ENCODE measurements at places on chromosomes 1 and 21. TPM values are rescaled to one million over a fixed set of nuclear protein-coding genes. Genes with fewer than 3 reads are reported as not detected.

GRCh38 chr1:9657521-9658032 lies 6.0 kb downstream of the PIK3CD start:
- no peak for DNase-seq

DNA sequence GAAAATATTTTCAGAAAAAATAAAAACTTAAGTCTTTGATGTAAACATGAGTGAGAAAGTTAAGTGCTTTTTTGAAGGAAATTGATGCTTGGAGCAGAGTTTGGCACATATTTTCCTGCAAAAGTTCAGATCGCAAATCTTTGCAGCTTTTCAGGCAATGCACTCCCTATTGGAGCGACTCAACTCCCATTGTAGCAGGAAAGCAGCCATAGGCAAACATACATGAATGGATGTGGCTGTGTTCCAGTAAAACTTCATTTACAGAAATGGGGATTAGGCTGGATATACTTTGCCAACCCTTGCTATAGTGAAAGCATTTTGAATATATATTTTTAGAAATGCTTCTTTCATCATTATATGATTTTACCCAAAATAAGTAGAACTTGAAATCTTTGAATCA lies 8.1 kb downstream of the AGL start:
- no peak for DNase-seq

- no peak for DNase-seq
These were observed 37.9 kb downstream of the PIK3R3 start for GRCh38 chr1:46094471-46095005.

- no peak for DNase-seq
These were observed 25.3 kb downstream of the GPR3 start for GRCh38 chr1:27417713-27418112.

GRCh38 chr1:204069887-204070286 lies 3.0 kb upstream of the SOX13 start:
- no peak for DNase-seq

DNA sequence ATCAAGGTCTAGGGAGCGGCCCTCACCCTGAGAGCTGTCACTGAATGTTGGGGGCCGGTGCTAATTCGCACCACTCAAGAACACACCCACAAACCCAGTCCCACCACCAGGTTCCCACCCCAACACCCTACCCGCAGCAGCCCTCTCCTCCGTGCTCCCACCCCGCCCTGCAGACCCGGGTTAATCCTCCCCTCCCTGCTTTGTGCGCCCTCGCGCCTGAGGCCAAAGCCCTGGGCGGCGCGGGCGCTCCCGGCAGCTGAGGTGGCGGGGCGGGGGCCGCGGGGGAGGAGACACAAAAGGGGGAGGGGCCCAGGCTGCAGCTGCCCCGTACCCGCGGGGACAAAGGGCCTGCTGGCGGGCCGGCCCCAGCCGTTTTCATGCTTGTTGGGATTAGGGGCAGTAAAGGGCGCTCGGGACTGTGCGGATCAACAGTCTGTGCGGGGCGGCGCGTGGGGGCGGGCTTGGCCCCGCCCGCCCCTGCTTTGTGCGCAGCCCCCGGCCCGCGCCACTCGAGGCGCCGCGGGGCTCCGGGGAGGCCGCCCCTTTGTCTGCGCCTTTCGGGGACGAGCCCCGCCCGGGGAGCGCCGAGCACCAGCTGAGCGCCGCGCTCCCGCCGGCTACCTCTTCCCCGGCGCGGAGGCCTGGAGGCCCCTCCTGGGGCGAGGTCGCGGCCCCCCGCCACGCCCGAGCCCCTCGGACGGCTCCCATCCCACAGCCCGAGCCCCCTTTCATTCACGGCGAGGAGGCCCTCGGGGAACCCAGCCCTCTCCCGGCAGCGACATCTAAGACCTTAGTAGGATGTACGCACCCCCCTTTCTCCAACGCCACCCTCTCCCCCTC lies 10.9 kb downstream of the C1orf216 start:
- no peak for DNase-seq

DNA sequence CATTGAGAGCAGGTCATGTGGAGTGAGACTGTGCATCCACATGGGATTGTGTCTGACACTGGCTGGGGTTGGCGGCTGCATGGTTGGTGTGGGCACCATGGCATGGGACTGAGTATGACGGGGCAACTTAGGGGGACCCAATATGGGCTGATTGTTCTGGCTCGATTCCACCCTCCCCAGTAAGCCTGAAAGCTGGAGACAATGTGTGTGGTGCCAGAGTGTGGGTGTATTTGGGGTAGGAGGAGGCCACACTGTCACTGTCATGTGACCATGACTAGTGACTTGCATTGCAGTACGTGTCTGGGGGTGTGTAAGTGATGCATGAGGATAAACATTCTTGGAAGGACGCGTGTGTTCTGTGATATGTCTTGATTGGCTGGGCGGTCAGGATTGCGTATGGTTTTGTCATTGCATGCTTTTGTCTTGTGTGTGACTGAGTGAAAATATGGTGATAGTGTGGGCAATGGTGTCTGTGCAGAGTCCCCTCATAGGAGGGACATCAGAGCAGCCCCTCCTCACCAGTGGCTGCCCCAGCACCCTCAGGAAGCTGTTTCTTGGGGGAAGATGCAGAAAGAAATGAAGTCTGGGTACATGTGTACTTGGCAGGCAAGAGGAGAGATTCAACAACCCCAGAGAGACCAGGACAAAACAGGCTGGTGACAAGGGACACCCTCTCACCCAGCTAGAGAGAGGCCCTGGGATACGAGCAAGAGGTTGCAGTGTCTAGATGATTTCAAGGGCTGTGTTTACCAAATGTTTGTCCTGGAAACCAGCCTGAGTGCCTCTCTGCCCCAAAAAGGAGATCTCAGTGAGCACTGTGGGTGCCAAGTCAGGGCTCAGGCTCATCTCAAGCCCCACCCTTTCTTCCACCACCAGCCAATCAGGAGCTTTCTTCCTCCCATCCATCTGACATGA lies 36.3 kb downstream of the SDC3 start:
- no peak for DNase-seq

GRCh38 chr21:19148056-19148455 lies 744.5 kb upstream of the TMPRSS15 start:
- DNase-seq, result no peak

GRCh38 chr1:112614460-112615065 lies 4.4 kb downstream of the ST7L start:
- DNase-seq, result no peak

- no peak for DNase-seq
These were observed 29.3 kb downstream of the SOD1 start for GRCh38 chr21:31688603-31689368.

DNA sequence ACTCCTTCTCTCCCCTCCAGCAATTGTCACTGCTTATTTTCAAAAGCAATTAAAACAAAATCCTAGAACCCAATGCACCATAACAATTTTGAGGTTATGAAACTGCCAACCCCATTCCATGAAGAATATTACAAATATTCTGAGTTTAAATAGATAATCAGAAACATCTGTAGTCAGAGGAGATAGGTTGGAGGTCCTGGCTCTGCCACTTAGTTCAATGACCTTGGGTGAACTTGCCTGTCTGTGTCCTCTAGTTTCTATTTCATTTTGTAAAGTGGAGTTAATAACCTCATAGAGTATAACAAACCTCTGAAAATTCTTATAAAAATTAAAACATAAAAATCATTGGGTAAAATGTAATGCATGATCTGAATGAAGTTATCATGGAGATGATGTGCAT lies 164.6 kb downstream of the KCTD3 start:
- no peak for DNase-seq

- DNase-seq, result no peak
These were observed 51.3 kb downstream of the AKT3 start for GRCh38 chr1:243798726-243799125.

DNA sequence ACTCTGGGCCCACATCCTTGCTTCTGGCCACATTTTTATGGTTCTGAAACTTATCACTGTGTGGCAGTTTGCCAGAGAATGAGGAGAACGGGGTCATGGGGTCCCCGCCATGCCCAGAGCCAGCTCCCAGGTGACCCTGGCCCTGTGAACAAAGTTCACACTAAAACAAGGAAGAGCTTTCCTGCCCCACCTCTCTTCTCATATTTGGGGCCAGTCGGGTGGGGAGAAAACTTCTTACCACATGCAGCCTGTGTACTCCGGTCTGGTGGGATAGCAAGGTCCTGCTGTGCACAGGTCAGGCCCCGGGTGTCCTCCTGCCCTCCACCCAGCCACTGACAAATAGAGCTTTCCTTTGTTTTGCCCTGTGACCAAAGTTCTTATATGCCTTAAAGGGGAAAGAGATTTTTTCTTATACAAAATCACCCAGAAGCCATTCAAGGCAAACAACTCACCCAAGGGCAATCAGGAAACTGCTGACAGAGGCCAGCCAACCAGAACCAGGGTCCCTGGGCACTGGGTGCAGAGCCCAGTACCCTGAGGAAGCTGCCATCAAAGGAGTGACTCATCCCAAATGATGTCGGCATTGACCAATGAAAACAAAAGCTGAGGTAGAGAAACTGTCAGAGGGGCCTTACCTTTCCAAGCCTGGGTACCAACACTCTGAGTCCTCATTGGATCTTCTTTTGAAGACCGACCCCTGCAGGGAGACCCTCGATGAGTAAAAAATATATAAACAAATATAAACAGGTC lies 53.6 kb downstream of the OLIG1 start:
- no peak for DNase-seq

DNA sequence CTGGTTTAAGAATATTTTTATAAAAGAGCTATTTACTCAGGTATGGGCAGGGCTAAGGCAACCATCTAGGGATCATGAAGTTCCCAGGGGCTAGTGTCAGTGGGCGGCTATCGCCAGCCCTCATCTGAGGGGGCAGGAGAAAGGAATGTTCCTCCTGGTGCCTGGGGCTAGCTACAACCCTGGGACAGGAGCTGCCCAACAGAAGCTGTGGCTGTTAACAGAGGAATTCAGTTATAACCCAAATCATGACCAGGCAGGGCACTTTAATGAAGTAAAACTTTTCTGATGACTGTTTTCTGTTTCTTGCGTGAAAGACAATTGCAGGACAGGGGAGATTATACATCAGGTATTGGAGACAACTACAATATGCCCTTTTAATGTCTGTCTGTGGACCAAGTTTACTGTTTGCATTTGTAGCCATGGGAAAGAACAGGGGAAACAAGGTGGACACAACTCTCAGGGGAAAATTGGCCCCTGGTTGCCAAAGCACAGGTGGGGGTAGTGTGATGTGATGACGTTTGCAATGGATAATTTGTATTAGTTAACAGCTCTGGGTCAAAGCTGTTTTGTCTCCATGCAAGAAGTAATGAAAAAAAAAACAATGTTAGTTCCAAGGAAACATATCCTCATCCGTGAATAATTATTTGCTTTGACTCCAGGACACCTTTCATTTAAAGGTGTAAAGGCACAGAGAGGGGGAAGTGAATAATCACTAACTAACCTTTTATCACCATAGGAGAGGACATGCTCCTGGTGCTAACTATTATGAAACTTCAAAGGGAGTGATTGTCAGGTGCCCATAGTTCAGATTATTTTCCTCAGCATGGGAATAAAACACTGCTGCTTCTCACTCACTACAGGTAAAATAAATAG lies 105.2 kb downstream of the TSEN15 start:
- no peak for DNase-seq

- no peak for DNase-seq
These were observed 77.5 kb upstream of the DNAJC6 start for GRCh38 chr1:65231718-65232330.

DNA sequence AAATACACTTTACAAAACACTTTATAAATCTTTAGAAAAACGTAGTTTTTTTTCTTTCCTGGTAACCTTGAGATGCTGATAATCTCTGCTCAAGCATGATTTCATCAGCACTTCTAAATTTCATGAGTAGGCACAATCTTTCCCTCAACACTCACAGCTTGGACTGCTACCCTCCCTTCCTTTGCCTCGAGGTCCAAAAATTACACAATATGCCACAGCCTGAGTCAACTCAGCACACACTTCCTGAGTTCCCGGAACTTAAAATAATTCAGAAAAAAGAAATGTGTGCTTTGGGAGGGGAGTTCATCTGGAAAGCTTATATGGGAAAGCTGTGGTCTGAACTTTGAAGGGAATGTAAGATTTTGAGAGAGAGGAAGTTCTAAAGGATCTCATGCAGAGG lies 5.9 kb downstream of the CLCA2 start:
- no peak for DNase-seq

- no peak for DNase-seq
These were observed 61.3 kb upstream of the PLD5 start for GRCh38 chr1:242585616-242586359.

- no peak for DNase-seq
These were observed 4.1 kb downstream of the FLVCR1 start for GRCh38 chr1:212862111-212862690.

GRCh38 chr1:111199881-111200801 lies at the start of gene DENND2D:
TSS of gene DENND2D (minus strand) at chr1:111200646. CDS start at chr1:111200459, 187 bp downstream.
- DNase-seq, result no peak

GRCh38 chr1:162851341-162851740 lies 9.6 kb downstream of the CCDC190 start:
- DNase-seq, result no peak

DNA sequence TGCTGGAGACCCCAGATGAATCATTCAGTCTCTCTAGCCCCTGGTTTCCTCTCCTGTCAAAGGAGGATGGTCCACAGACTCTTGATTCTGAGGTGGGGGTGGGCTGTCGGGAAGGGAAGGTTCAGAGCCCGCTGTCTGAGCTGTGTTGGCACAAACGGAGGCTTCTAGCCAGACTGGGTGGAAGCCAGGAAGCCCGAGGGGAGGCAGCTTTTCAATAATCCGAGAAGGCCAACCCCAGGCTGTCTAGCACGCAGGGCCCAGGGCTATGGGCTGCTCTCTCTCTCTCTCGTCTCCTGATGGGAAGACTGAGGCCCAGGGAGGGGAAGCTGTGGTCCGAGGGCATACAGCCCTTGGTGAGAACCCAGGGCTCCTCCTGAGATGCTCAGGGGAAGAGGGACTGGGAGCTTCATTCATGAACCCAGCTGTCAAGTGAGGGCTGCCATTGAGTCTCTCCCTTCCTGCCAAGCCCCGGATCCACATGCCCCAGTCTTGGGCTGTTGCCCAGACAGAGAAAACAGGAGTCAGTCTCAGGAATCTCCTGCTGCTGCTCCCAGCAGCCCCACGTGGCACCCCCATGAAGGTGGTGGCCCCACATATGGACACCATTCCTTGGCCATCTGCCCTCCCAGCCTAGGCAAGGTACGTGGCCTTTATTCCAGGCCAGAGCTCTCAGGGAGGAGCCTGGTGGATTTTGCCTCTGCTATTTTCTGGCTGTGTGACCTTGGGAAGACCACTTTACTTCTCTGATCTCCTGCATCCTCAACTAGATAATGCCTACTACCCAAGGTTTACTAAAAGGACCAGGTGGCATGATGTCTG lies 44.4 kb downstream of the RAP1GAP start:
- DNase-seq, result no peak

DNA sequence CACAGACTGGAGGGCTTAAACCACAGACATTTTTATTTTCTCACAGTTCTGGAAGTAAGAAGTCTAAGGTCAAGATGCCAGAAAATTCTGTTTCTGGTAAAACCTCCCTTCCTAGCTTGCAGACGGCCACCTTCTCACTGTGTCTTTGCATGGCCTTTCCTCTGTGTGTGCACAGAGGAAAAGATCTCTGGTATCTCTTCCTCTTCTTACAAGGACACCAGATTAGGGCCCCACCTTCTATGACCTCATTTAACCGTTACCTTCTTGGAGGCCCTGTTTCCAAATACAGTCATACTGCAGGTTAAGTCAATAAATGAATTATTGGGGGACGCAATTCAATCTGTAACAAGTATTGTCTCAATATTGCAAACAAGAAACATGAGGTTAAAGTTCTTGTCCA lies 63.0 kb upstream of the PRDX6 start:
- DNase-seq, result no peak

GRCh38 chr1:201259476-201260235 lies 23.6 kb upstream of the PKP1 start:
- no peak for DNase-seq

The GUCA2A gene
- not detected for polyA plus RNA-seq

The ODF2L gene
- 45.8 TPM for polyA plus RNA-seq

The SELE gene
- polyA plus RNA-seq, result 0.67 TPM

The PDC gene
- not detected for polyA plus RNA-seq

The LCE1D gene
- not detected for polyA plus RNA-seq

The TSPEAR gene
- 0.62 TPM for polyA plus RNA-seq
